Fibroblast of pulmonary artery (primary cell): ENCODE measurements at places on chromosomes 16 and 17.

GRCh38 chr16:46839986-46840443 is 9.0 kb upstream of the C16orf87 start:
- no peak for DNase-seq

DNA sequence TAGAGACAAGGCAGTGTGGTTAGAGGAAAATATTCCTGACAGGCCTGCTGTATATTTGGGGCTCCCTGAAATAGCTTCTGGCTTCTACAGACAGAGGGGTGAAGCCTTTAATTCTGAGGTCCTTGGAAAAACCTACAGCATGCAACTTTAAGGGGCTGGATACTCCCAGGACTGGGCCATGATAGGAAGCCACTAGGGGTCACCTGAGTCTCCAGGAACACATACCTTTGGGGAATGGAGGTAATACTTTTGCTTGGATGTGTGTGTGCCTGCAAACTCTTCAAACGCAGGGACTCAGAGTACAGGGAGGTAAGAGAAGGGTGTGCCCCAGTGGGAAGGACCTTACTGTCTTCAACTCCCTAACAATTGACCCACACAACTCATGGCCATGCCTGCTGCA is 4.1 kb downstream of the ASIC2 start:
- DNase-seq = no peak

DNA sequence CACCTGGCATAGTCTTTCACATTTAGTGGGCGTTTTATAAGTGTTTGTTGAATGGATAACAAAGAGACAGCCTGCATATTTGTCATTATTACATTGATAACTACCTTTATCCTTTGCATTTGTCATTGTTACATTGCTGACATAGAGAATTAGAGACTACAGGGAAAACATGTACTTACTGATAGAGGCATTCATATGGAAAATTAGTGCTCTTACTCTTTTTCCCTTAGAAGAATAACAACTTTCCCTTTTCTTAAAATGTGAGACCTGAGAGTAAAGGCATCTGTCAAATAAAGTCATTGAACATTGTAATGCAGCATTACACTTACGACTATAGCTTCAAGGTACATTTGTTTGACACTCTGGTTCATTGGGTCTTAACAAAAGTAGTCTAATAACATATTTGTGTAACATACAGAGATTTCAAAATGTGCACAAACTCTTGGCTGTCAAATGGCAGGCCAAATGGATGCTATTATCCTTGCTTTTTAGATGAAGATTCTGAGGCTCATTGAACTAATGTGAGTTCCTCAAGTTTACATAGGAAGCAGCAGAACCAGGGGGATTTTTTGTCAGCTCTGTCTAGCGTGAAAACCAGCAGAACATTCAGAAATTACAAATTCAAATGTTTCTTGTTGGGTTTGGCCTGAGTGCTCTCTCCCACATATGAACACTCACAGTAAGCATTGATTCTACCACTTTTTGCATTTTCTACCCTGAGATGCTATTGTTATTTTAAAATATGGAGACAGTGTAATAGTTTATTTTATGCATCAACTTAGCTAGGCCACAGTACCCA is 28.5 kb downstream of the SMIM36 start:
- DNase-seq = no peak

DNA sequence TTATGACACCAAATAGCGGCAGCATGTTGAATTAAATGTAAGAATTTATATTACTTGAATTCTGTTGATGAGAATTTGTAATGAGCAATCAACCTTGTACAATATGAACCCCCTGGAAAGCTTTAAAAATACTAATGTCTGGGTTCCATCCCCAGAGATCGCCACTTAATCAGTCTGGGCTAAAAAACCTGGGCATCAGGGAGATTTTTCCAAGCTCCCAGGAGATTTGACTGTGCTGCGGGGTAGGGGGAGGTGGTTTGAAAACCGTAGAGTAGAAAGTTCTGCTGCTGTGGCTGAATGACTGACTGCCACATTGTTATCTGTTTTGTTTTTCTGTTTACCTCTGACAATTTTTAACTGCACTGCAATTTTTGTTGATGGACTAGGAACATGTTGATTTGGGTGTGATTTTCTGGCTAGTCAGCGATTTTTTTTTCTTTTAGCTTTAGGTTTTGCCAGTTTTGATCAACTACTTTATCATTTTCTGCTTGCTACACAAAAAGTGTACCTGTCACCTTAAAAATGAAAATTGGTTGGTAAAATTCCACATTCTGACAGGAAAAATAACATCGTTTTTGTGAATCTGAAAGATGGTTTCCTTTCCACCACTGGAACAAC is 79.3 kb downstream of the PCTP start:
- no peak for DNase-seq

DNA sequence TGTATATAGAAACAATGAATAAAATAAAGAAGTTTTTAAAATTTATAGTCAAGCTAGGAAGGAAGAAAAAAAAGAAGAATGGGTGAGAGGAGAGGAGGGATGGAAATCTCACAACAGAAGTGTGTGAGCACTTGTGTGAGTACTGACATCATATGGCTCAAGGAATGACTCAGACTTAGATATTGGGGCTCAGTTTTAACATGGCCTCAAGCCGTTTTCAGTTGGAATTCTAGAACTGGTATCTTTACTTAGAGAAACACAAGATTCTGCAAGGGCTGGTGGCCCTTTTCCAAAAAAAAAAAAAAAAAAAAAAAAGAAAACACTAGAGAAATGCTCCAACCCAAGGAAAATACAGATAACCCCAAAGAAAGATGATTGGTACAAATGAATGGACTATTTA is 55.1 kb downstream of the STXBP4 start:
- peak; percentile 30 for DNase-seq

GRCh38 chr17:43384476-43384862 is 14.3 kb upstream of the ARL4D start:
- DNase-seq = no peak

DNA sequence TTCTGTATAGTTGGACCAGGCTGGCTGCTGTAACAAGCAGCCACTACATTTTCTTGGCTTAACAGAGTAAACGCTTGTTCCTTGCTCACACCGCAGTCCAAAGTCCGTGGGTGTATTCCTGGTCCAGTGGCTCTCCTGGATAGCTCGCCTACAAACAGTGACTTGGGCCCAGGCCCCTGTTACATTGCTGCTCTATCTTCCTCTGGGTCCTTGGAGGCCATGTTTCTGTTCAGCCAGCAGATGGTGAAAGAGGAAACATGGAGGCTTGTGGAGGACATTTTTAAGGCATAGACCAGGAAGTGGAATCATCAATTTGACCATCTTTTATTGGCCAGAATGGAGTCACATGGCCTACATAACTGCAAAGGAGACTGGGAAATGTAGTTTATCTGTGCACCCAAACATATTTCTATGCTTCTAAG is 55.1 kb downstream of the ATP2C2 start:
- DNase-seq = peak; percentile 43

- DNase-seq = no peak
Observed at GRCh38 chr17:19410091-19410490, 941 bp upstream of the RNF112 start.

GRCh38 chr16:86530251-86531190 is 20.2 kb downstream of the FOXF1 start:
- no peak for DNase-seq

DNA sequence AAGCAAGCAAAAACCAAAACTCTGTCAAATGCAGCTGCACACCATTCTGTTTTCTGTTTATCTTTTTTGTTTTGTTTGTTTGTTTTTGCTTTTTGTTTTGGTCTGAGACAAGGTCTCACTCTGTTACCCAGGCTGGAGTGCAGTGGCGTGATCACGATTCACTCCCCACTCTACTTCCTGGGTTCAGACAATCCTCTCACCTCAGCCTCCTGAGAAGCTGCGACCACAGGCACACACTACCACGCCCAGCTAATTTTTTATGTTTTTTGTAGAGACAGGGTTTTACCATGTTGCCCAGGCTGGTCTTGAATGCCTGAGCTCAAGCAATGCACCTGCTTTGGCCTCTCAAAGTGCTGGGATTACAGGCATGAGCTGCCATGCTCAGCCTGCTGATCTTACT is 19.3 kb upstream of the SLFN13 start:
- DNase-seq = no peak

DNA sequence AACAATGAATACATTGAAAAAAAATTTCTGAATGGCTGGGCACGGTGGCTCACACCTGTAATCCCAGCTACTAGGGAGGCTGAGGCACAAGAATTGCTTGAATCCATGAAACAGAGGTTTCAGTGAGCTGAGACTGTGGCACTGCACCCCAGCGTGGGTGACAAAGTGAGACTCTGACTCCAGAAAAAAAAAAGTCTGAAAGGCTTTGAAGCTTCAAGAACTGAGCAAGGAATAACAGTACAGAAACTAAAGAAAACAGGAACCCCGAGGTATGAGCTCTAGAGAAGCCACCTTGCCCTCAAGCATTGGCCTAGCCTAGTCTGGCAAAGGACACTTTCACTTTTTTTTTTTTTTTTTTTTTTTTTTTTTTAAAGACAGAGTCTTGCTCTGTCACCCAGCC is 45.0 kb downstream of the TEX2 start:
- no peak for DNase-seq

DNA sequence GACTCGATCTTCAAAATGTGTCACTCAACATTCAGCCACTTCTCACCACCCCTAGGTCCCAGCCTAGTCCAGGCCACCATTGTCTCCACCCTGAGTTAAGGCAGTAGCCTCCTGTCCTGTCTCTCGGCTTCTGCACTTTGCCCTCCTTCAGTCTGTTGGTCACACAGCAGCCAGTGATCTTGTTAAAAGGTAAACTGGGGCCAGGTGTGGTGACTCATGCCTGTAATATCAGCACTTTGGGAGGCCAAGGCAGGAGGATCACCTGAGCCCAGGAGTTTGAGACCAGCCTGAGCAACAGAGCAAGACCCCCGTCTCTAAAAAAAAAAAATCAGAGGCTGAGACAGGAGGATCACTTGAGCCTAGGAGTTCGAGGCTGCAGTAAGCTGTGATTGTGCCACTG is 25.8 kb downstream of the WWP2 start:
- no peak for DNase-seq

GRCh38 chr17:32523827-32524552 is 37.2 kb downstream of the CDK5R1 start:
- no peak for DNase-seq

DNA sequence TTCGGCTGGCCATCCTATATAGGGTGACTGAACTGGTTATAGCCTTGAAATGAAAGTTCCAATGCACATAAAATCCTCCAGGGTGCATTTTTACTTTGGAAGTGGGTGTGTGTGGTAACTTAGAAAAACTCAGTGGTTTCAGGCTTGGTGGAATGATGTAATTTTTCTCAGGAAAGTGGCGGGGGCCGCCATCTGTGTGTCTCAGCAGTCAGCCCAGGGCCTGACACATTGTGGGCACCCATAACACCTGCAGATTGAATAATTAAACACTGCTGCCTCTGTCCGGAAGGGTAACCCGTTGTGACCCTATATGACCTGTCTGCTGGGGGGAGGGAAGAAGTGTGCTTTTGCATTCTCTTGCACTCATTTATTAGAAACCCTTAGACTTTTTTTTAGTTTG is 2.2 kb upstream of the PDP2 start:
- DNase-seq = no peak

DNA sequence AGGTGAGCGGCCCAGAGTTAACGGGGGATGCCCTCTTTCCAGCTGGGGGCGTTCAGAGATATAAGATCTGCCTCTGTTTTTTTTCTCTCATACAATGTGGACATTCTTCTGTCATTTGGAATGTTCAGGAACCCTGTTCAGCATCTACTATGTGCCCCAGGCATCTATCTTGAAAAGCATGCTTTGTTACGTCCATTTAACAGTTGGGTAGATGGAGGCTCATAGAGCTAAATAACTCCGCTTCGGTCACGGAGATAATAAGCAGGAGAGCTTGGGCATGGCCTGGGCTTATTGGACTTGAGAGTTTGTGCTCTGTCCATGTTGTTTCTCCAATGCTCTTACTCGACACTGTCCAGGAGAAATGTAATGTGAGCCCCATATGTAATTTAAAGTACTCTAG is 6.1 kb downstream of the DHODH start:
- no peak for DNase-seq

- no peak for DNase-seq
Observed at GRCh38 chr17:41527063-41528023, 765 bp downstream of the KRT19 start.

- DNase-seq = peak; percentile 1
Observed at GRCh38 chr17:14712611-14713021, 411.7 kb downstream of the HS3ST3B1 start.

DNA sequence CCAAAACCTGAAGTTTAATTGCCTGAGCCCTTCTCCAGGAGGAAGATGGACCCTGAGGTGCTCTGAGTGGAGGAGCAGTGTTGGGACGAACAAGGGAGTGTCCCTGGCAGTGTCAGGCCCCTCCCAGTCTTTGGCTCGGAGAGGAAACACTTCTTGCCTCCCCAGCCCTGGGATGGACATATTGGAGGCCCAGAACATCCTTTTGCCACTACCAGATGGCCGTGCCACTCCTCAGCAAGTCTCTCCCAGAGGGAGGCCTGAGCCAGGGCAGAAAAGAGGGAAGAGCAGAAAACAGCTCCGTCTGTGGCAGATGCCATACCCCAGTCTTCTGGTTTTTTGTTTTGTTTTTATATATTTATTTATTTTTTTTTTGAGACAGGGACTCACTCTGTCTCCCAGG is 91.5 kb upstream of the CRHR1 start:
- DNase-seq = no peak

DNA sequence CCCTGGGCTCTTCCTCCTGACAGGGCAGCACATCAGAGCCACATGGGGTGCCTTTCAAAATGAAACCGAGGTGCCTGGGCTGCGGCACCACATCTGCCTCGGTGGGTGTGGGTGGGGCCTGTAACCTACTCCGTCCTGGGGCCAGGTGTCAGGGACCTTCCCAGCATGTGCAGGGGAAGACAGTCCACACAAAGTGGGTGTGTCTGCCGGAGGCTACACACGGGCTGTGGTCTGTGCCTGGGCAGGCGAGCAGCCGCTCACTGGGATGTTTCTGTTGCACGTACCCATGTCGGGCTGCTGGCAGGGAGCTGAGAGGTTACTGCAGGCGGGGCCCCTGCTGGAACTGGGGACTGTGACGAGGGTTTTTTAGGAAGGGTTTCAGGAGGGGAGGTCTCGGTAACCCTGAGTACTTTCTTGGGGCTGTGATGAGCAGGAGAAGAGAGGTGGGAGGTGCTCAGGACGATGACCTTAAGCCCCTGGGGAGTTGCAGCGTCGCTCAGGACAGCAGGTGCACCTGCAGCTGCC is 351.2 kb downstream of the SEC14L1 start:
- no peak for DNase-seq

DNA sequence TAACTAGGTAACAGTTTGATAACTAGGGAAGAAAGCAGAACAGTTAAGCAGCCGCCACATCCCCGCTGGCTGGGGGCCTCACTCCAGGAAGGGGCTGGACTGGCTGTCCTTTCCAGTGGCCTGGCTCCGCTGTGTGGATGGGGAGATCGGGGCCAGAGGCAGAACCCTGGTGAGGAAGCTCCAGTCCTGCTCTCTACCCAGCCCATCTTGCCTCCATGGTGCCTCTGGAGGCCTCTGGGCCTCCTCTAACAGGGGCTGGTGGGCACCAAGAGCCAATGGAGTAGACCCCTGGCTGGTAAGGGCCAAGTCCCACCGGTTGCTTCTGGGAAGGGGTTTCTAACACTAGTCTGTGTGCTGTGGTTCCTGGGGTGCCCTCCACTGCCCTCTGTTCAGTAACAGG is 8.1 kb downstream of the CNP start:
- DNase-seq = no peak

- no peak for DNase-seq
Observed at GRCh38 chr17:81526662-81527571, 1.3 kb upstream of the FSCN2 start.

- no peak for DNase-seq
Observed at GRCh38 chr16:28990375-28991040, 5.7 kb downstream of the LAT start.

GRCh38 chr16:2473999-2474876 is 689 bp upstream of the TBC1D24 start:
- DNase-seq = peak; percentile 37

GRCh38 chr17:57699751-57700219 is 45.3 kb downstream of the CCDC182 start:
- no peak for DNase-seq
